Right lung (tissue), 10 donors: ENCODE measurements at places on chromosomes 1 and 21. TPM values are rescaled to one million over a fixed set of nuclear protein-coding genes. Genes with fewer than 3 reads are reported as not detected.

NUP133 gene
- polyA plus RNA-seq = 37.6 TPM

RGS13 gene
- 2.7 TPM for polyA plus RNA-seq

AIM2 gene
- polyA plus RNA-seq = 0.26 TPM

CHRNB2 gene
- 0.66 TPM for polyA plus RNA-seq

DNA sequence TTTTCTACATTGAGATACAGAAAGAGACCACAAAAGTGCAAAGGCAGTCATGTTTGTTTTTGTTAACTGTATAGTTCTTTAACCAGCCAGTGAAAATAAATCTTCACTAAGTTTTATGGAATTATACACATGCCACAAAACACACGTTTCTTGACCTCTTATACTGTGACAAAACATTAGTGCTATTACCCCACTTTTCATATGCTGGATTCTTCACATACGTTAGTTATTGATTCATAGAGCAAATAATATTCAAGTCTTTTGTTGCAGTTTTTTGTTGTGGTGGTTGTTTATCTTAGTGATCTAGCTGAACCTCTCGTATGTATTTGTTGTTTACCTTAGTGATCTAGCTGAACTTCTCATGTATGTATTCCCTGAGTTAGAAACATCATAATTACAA lies 28.0 kb downstream of the LYPLAL1 start:
- no peak for DNase-seq

GRCh38 chr1:70897273-70897672 lies 150.3 kb downstream of the PTGER3 start:
- no peak for DNase-seq

GRCh38 chr21:26834181-26834905 lies 10.9 kb downstream of the ADAMTS1 start:
- DNase-seq = no peak

- DNase-seq = peak; percentile 54
Observed at GRCh38 chr1:62407398-62408009, 29.3 kb upstream of the USP1 start.

- no peak for DNase-seq
Observed at GRCh38 chr1:223188618-223189356, 45.7 kb upstream of the TLR5 start.

- DNase-seq = no peak
Observed at GRCh38 chr1:171901245-171901644, 59.9 kb downstream of the DNM3 start.

GRCh38 chr21:16865632-16866031 lies 647.2 kb upstream of the CXADR start:
- no peak for DNase-seq

- no peak for DNase-seq
Observed at GRCh38 chr1:89259283-89259971, 13.2 kb downstream of the GBP5 start.

DNA sequence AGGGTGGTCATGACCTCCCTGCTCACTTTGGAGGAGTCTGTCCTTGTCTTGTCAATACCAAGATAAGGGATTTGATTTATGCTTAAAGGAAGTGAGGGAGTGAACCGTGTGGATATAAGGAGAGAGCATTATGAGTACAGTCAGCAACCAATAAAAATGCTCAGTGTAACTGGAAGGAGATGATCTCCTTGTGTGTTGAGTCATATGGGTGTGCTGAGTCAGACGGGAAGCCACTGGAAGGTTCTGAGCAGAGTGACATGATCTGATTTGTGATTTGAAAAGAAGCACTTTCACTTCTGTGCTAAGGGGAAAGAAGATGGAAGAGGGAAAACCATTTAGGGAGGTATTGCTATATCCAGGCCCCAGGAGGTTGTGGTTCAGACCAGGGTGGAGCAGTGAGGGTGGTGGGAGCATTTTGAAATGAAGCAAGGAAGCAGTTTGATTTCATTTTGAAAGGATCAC lies 2.5 kb upstream of the BCL10 start:
- no peak for DNase-seq

- DNase-seq = no peak
Observed at GRCh38 chr1:58982259-58982998, 198.6 kb upstream of the JUN start.

- no peak for DNase-seq
Observed at GRCh38 chr1:49297783-49298182, 521.1 kb upstream of the BEND5 start.
